ENCODE measurements at places on chromosomes 7 and 10.
A peak's percentile ranks its signal among the peaks of the same experiment; 100 is the strongest.

DNA sequence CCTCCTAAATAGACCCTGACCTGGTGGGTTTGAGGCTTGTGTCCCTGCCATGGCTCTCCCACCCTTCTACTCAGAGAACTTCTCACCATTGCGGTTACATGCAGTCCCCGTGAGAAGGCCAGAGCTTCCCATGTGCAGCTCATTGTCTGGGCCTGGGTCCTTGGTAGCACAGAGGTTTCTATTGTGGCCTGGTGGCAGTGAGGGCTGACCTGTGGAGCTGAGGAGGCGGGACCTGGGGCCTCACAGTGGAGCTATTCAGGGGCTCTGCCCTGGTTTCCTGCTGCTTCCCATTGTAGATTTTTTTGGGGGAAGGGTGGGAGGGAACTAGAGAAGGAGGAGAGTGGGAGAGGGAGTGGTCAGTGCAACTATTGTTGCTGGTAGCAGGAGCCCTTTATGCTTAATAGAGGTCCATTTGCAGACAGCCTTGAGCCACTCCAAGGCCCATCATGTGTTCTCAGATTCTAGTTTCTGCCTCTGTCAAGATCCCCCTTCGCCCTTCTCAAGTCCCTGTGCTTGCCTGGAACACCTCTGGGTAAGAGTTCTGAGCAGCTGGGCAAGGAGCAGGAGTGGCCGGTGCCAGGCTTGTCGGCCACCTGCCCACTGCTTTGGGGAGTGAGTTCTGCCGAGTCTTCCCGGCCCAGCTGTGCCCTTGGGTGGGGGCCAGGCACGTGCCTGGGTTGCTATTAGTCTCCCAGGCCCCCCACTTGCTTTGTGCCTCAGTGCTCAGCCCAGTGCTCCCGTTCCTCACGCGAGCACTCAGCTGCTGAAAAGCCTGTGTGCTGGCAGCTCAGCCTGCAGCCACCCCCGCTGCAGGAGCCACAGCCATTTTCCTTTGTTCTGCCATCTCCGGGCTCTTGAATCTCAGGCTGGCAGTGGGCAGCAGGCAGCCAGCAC is 10.7 kb downstream of the TSPAN14 start:
- DNase-seq, result no peak

DNA sequence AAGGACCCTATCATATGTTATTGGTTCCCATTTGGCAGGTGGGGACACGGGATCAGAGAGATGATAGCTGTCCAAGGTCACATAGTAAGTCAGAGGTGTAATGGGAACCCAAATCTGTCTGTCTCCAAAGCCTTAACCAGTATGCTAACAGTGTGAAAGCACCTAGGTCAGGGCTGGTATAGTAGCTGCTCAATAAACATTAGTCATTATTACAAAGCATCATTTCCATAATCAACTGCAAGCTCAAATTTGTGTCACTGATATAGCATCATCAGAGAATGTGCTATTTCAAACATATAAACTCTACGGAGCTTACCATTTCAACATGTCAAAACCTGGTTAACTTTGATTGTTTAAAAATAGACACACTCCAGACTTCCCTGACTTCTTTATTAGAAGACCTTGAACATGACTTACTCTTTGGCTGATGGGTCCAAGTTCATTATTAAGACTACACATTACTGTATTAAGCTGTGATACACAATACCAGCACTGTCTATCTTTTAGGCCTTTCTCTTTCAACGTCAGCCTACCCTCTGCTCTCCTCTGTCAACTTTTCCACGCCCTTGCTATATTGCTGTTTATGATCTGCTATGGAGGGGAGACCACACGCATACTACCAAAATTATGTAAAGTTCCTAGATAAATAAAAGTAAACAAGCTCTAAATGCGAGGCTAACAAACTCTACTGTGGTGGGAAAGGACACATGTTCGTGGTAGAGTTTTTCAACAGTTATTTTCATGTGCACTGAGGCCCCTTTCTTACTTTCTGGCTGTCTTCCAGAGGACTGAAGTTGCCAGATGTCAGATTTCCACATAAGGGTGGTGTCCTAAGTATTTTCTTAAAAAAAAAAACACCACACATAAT is 33.6 kb downstream of the DNMBP start:
- no peak for DNase-seq

DNA sequence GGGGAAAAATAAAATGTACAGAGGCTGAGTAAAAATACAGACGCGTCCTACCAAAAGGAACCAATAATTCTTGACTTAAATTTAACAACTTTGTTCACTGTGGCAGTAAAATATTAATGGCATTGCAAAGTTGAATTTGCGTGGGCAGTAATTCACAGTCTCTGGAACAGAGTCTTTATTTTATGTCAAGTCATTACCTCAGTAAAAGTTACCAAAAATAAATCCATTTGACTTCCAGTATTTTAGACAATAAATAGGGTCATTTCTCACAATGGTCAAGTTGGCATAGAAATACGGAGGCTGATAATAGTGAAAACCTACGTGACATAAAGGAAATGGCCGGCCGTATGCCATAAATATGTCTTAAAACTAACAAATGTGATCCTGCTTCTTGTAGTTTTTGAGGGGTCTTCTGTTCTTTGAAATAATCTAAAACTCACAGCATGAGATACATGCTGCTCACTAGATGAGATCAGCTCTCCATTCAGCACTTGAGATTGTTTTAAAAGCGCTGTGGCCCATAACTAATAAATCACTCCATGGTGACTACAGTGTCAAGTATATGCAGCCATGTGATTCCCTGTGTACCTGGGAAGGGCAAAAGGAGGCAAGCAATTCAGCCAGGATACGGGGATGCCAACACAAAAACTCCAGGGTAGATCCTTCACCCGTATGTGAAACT is 75.3 kb downstream of the DOCK4 start:
- no peak for DNase-seq

- no peak for DNase-seq
Measured at GRCh38 chr10:9301148-9301547, 1246.7 kb downstream of the GATA3 start.

DNA sequence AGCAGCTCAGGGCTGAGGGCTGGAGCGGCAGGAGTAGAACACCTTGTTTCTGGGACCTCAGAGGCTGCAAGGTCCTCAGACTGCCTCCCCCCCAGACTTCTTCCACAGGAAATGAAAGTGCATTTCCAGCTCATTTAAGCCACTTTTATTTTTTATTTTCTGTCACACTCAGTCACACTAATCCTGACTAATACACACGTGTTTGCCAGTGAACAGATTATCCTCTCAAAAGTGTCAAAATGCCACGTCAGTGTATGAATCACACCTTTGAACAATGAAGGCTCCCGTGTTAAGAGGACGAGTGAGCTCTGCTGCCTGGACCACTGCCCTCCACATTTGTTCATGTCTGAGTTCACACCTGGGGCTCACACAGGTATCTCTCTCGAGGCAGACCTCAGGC is 488.5 kb downstream of the DNAJB6 start:
- no peak for DNase-seq

- no peak for DNase-seq
Measured at GRCh38 chr7:332020-332517, 42.1 kb downstream of the FOXL3 start.

GRCh38 chr7:99860281-99861127 is 16.3 kb downstream of the OR2AE1 start:
- no peak for DNase-seq

DNA sequence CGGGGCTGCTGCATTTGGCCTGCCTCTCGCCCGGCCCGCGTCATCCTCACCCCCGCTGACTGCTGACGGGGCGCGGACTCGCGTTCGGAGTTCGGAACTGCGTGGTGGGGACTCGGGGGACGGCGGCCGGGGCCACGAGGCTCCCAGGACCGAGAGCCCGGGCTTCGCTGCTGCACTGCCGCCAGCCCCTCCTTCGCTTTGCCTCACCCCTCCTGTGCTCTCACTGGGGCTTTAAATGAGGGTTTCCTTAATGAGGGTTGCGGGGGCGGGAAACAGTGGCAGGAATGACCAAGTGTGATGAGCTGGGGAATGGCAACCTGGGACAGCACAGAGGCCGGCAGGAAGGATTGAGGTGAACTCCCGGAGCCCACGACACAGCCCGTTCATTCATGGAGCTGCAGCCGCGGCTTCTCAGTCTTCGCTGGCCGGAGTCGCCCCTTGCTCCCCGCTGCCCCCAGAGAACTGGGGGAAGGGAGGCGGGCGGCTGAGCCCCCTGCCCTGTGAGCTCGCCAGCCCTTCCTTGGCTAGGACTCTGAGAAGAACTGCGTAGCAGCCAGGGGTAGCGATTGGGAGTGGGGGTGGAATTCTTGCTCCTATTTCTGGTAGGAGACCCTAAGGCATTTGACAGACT is 1.5 kb upstream of the LRRC4 start:
- peak; percentile 24 for DNase-seq

GRCh38 chr10:22464966-22465629 is 119.8 kb downstream of the SPAG6 start:
- DNase-seq, result no peak

- DNase-seq, result no peak
Measured at GRCh38 chr10:8389630-8390029, 335.1 kb downstream of the GATA3 start.

- no peak for DNase-seq
Measured at GRCh38 chr10:72098301-72098835, 10.0 kb upstream of the SPOCK2 start.

- no peak for DNase-seq
Measured at GRCh38 chr10:10516346-10517130, 501.1 kb upstream of the CELF2 start.

GRCh38 chr7:132548489-132549078 is 27.7 kb downstream of the PLXNA4 start:
- DNase-seq, result no peak

DNA sequence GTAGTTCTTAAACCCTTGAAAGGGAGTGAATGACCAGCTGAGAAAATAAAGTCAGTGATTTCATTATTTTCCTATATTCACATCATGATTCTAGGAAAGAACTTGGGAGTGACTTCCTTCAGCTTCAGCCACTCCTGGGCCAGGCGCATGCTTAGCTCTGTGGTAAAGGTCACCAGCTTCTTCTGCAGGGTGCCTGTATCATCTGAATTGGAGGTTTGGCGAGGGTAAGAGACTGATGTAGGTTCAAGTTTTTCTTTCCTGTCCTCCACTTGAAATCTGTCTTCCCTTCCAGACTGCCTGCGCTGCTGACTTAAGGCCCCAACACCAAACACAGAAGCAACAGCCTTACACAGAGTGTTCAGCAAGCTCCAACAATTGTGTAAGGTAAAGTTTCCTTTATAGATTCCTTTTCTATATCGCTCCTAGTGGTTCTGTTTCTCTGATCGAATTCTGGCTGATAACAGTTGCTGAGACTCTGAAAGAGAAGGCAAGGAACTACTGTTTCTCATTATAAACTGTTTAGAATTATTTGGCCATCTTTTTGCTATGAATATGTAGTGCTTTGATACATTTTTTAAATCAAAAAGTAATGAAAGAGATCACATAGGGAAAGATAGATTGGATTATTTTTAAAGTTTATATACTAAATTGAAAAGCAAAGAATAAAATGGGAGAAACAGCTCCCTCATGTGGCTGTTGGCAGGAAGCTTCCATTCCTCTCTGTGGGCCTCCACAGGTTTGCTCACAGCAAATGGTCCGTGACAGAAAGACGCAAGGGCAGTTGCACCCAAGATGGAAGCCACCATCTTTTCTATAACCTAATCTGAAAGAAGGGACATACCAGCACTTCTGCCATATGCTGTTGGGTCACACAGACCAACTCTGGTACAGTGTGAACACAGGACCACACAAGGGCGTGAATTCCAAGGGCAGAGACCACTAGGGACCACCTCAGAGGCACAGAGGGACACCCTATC is 14.0 kb downstream of the GATAD1 start:
- DNase-seq, result peak; percentile 44

DNA sequence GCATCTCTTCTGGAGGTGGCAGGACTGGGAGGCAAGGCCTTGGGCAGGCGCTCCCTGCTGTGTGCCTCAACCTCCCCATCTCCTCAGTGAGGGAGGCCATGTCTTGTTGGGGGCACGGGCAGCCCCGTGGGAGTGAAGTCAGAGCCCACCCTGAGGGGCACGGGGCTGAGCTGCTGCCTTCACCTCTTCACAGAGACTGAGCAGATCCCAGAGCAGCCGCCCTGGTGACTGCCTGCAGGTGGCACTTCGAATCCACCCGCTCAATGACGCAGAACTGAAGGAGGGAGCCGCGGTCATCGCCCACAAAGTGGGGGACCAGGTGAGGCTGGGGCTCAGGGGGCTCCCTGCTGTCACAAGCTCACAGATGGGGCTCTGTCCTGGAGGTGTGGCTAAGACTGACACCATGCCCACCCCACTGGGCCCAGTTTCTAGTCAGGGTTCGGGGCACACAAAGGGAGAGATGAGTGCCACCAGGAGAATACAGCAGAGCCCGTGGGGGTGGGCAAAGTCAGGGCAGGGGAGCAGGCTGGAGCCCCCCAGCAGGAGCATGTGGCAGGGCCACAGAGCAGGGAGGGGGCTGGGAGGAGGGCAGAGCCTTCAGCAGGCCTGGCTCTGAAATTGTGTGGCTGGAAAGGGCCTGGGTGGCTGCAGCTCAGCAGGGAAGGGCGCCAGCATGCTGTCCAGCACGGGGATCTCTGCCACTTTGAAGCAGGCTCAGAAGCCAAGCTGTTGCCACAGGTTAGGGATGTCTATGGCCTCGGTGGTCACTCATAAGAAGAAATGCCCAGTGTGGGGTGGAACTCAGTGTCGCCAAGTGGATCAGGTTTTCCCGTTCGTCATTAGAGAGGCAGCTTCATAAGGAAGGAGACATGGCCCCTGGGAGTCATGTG is 18.8 kb upstream of the CHST12 start:
- no peak for DNase-seq

DNA sequence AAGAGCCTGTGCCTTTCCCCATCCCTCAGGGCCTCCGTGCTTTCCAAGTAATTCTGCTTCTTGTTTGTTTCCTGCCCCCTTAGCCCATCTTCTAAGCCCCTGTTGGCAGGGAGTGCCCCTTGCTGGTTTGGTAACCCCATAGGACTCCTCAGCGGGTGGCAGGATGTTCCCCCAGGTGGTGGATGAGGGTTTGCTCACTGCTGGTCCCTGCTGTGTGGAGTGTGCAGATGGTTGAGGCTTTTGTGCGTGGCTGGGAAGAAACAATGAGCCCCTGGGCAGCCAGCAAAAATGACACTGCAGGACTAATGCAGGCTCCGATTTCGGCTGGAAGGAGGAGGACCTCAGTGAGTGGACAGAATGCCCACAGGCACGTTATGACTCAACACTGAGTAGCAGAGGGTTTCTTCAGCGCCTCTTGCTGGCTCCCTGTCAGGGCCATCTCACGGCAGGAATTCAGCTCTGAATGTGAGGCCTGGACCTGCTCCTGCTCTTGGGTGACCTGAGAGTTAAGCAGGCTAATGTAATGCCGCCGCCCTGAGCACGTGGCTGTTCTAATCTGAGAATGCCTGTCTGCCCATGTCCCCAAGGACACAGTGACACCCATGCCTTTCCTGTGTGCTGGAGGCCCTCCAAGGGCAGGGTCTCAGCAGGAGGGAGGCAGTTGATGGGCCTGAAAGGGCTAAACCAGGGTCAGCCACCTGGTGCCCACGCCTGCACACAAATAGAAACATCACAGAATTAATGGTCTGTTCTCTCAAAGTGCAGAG is 16.6 kb downstream of the BAG3 start:
- DNase-seq, result no peak

- DNase-seq, result no peak
Measured at GRCh38 chr10:76201962-76202361, 770.5 kb downstream of the LRMDA start.

DNA sequence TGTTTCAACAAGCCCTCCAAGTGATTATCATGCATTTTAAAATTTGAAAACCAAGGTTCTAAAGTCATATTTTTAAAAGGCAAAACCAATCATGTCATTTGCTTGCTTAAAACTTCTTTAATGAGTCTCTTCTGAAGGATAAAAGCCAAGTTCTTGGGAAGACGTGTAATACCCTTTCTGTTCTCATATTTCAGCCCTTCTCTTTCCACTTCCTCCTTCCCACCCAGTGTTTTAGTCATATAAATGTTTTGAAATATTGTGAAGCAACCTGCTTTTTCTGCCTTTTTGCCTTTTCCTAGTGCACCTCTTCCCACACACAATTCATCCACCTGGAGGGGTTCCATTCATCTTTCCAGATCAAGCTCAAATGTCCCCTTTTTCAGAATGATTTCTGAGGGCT is 211.1 kb upstream of the LRRTM3 start:
- no peak for DNase-seq

Measured in GM12891 (cell line).